ENCODE measurements at places on chromosomes 11 and 22.

- no peak for DNase-seq
Measured at GRCh38 chr11:36215693-36216060, 73.5 kb downstream of the COMMD9 start.

- no peak for DNase-seq
Measured at GRCh38 chr22:29641042-29641699, 37.7 kb downstream of the NF2 start.

DNA sequence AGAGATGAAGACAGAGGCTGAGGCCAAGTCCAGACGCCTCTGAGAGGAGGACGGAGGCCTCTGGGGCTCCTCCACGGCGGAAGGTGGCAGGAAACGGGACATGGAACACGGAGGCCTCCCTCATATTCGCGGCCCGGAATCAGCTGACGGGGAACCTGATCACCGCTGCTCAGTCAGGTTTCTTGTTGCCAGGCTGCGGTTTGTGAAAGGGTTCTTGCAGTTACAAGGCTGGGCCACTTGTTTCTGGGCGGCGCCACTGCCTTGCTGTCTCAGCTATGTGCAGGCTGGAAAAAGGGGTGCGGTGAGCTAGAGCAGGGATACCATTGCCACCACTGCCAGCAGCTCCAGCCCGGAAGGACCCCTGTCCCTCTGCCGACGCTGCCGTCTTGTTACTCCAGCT, 10.0 kb upstream of the MMP1 start:
- no peak for DNase-seq

- DNase-seq: no peak
Measured at GRCh38 chr11:23586173-23586572, 725.9 kb upstream of the CCDC179 start.

- DNase-seq: no peak
Measured at GRCh38 chr11:60899046-60899936, 7.1 kb downstream of the PRPF19 start.

GRCh38 chr11:110196241-110196754, 100.1 kb downstream of the RDX start:
- DNase-seq: no peak

GRCh38 chr22:41695211-41695610, 4.1 kb upstream of the MEI1 start:
- no peak for DNase-seq

GRCh38 chr11:120064341-120064740, 73.6 kb downstream of the TRIM29 start:
- DNase-seq: no peak

DNA sequence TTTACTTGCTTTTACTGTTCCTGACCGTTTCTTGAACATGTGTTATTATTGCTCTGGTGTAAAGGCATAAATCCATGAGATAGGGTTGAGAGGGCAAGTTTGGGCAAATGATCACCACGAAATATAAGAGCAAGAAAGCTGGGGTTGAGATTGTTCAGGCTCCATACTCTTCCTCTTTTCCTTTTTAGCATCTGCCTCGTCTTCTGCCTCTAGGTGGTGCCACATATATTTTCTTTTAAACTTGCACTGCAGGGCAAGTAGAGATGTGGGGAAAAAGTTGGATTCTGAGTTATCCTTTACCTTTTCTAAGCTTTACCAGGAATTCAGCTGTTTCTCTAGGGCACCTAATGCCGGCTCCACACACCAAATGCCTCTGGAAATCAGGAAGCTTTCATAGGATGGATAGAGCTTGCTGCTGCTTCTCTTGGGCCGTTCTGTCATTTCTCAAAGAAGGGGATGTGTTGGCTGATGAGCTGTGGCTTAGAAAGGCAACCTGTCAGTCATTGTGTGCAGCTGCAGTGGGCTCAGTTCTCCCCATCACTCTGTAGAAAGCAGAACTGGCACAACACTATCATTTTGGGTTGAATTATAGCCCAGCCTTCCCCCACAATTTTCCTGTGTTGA, 98.2 kb downstream of the LDLRAD3 start:
- no peak for DNase-seq

GRCh38 chr22:42642806-42643633, 2.6 kb upstream of the ATP5MGL start:
- no peak for DNase-seq
